ENCODE measurements at places on chromosomes 7 and 10.

- no peak for DNase-seq
These were observed 9.9 kb upstream of the COL13A1 start for GRCh38 chr10:69791812-69792211.

DNA sequence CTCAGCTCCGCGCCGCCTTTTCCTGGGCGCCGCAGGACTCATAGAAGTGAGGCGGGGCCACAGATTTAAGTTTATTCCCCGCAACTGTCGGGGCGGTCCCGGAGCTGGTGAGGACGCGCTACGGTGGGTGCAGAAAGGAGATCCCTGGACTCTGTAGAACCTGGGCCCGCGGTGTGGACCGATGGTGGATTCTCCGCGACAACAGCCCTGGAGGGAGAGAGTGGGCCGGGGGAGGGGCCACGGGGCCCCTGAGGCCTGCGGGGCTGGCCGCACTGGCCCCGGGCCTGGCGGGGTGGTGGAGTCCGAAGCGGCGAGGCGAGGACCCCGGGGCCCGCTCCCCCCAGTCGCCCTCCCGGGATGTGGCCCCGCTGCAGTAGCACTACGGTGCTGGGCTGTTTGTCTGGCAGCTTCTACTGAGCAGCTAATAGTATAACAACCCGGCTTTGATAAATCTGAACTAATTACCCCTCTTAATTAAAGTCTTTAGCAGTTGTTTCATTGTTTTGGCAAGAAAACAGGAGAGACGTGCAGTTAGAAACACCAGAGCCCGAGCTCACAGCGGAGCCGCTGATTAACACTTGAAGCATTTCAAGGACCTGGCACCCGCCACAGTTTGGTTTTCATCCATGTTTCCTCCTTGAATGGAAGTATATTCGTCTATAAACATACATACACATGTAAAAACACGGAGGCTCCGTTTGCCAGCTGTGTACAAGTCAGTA is 4.2 kb downstream of the FEZF1 start:
- no peak for DNase-seq

DNA sequence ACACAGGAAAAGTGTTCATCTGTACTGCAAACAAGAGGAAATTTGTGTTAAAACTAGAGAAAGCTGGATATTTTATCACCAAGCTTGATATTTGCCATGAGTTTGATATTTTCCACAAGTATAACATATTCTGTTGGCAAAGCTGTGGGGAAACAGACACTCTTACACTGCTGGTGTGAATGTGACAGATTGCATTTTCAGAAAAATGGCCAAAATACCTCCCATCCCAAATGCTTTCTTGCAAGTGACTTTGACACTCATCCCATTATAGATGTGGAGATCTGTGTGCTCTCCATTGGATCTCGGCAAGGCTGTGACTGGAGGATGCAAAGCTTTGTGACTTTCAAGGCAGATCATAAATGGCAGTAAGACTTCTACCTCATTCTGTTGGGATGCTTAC is 30.5 kb downstream of the ZNF713 start:
- DNase-seq: no peak

DNA sequence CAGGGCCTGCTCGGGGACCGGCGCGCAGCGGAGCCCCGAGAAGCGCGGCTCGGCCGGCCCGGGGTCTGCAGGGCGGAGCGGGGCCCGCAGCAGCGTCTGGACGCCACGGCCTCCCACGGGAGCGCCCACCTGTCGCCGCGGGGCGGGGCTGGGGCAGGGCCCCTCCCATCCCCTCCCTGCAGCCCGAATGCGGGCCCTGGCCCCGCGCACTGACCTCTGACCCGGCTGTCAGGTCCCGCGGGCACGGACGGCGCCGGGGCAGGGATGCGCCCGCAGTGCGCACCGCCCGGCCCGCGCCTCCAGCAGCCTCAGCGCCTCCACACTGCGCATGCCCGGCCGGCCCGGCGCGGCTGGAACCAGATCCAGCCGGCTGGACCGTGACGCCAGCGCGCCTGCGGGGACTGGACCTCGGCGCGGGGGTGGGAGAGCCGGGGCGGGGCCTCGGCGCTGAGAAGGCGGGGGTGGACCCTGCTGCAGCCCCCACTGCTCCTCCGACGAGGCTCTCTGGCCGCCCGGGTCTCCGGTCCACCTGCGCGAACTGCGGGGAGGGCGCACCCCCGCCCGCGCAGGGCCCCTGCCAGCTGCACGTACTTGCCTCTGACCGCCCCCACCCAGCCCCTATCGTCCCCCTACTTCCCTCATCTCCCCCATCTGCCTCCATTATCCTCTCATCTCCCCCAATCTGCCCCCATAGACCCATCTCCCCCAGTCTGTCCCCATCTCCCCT is 16.1 kb upstream of the GPR146 start:
- DNase-seq: peak; percentile 68

- DNase-seq: no peak
These were observed 40.6 kb downstream of the MICALL2 start for GRCh38 chr7:1418505-1419309.

- DNase-seq: no peak
These were observed 557 bp upstream of the LSM8 start for GRCh38 chr7:118183428-118183785.

GRCh38 chr10:1561731-1562337 is 175.5 kb downstream of the ADARB2 start:
- DNase-seq: no peak

GRCh38 chr10:129580901-129581300 is 113.9 kb downstream of the MGMT start:
- no peak for DNase-seq

DNA sequence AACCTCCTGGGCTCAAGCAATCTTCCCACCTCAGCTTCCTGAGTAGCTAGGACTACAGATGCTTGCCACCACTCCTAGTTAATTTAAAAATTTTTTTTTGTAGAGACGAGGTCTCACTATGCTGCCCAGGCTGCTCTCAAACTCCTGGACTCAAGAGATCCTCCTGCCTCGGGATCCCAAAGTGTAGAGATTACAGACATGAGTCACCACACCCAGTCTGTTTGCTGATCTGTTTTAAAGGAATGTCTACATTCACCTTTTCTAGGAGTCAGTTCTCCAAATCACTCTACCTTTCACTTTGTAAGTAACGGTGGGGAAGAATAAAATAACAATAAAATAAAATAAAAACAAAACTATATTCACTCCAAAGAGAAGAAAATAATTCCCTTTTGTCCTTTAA is 86.6 kb upstream of the AGBL3 start:
- no peak for DNase-seq

- no peak for DNase-seq
These were observed 2.8 kb upstream of the FLNC start for GRCh38 chr7:128827248-128827958.

DNA sequence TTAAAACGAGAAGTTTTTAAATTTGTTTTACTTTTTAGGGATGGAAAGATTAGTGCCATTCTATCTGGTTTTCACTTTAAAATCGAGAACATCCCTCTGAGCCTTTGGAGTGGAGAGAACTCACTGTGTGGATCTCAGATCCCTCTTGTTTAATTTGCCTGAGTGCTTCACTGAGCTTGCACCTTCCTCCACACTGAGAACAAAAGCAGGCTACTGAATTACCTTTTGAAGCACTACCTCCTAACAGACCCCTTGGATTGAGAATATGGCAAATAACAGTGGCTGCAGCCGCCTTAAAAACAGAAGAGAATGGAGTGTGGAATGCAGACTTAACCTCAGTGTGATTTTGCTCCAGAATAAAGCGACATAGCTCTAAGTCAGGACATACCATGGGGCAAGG is 204.7 kb downstream of the CNTNAP2 start:
- DNase-seq: no peak

GRCh38 chr10:52571516-52572182 is 200.9 kb downstream of the MBL2 start:
- DNase-seq: no peak

DNA sequence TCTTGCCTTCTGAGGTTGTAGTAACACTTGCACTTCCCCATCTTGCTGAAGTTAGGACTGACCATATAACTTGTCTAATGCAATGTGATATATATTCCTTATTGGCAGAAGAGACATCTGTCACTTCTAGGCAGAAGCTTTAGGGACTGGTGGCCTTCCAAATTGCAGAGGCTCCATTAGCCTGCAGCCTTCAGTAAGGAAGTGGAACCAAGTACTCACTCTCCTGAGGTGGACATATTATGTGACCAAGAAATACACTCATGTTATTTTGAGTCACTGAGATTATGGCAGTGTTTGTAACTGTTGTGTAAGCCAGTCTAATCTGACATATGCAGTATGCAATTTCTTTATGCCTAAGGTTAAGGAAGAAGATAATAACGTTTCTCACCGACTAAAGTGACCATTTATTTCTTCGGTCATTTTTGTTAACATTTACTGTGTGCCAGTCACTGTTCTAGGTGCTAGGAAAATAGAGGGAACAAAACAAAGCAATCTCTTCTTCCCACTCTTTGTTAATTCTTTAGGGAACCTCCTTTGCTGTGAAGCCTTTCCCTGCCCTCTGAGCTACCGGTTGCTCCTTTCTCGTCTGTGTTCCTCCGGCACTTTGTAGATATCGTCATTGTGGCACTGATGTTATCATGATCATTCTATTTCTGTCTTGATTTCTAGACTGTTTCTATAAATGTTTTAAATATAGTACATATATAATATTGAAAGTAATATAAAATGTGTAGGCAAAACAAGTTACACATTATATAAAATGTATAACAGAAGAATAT is 52.9 kb upstream of the HBP1 start:
- DNase-seq: no peak

DNA sequence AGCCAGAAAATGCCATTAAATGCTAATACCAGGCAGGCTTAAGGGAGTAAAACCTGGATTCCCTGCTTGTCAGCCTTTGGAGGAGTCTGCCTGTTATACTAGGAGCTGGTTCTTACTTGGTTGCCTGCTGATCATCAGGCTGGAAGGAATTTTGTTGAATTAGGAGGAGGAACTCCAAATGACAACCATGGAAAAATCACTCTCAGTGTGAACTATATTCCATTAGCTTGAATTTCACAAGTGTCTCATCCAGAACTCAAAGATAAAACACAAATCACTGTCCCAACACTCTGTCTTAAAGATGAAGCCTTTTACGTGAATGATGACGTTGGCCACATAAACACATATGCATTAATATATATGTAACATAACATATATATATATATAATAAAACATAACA is 238.9 kb upstream of the PLXDC2 start:
- no peak for DNase-seq

DNA sequence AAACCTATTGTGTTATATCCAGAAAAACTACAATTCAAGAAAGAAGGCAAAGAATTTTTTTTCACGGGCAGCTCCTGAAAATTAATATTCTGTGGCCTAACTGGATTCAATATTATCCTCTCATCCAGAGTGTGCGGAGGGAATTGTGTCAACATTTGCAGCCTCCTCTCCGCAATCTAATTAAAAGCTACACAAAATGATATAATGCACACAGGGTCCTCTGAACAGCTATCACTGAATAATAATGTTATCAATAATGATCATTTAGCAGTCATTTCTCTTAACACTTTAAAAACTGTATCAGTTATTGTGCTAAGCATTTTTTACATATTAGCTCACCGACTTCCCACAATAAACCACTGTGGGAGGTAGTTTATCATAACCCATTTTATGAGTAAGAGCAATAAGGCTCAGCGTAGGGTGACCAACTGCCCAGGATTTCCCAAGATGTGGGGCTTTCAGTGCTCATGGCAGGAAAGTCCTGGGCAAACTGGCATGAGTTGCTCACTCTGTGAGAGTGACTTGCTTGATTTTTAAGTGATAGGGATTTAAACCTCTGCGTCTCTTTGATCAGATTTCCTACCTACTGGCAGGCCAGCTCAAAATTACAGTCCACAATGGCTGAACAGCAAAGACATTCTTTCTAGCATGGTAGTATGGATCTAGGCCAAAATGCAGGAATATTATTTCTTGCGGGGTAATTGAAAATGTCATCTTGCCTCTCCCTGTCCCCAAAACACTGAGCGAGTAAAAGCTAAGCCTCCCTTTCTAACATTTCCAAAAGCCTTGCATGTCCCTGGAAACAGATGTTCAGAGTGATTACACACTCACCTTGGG is 65.7 kb downstream of the AOAH start:
- DNase-seq: no peak

Measured in activated naive CD8-positive, alpha-beta T cell treated with anti-CD3 and anti-CD28 coated beads, Interleukin-2, amount 50 U/mL, for 16 hours (primary cell).